D341Med (cell line): ENCODE measurements at places on chromosomes 11 and 22.

DNA sequence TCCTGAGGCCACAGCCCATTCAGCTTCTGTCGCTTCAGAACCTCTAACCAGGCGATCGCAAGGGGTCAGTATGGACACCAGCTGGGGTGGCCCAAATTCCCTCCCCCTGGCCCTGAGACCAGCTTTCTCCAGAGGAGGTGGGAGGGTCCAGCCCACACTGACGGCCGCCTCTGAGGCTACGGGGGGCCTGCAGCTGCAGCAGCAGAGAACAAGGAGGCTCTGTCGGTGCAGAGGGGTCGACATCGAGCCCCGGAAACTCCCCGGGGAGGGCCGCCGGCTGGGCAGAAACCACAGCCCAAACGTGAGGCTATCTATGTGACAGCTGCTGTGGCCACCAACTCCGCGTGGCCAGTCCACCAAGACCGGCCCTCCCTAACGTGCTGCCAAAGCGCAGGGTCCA lies 40.8 kb downstream of the ELFN2 start:
- DNase-seq, result no peak

GRCh38 chr11:40125054-40125453 lies 1334.4 kb downstream of the LRRC4C start:
- DNase-seq, result no peak

GRCh38 chr11:95282291-95282751 lies 51.3 kb upstream of the SESN3 start:
- no peak for DNase-seq

DNA sequence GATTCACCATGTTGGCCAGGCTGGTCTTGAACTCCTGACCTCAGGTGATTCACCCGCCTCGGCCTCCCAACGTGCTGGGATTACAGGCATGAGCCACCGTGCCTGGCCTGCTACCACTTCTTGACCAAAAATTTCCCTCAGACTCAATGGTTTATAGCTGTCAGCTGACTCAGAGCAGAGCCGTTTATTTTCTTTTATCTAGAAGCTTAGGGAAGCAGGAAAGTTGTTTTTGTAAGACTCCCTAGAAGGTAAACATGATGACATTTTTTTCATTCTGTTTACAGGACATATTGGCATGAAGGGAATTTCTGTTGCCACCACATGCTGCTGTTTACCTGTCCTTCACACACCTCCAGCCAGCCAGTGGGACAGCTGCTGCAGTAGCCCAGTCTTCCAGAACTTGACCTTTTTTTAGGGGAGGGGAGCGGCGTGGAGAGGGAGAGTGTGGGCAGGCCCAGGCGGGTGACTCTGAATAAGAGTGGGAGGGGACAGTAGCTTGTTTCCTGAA lies 56.1 kb upstream of the PTPRJ start:
- DNase-seq, result no peak

DNA sequence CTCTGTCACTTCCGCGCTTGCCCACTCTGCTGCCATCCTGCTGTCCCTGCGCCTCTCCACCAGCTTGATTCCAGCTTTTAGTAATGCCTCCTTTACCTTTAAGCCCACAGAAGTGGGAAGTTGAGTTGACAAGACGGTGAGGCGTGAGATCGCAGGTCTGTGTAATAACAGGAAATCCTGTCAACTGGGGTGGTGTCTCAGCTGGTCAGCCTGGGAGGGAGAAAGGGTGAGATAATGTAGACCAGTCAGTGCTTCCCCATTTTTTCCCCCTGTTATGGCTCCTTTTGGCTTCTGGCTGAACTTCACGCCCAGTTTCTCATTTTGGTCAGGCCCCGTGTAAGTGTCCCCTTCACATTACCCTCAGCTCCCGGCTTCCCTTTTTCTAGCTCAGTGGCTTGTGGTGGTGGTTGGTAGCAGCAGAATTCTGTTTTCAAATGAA lies 98.9 kb downstream of the TRAF6 start:
- DNase-seq, result no peak

DNA sequence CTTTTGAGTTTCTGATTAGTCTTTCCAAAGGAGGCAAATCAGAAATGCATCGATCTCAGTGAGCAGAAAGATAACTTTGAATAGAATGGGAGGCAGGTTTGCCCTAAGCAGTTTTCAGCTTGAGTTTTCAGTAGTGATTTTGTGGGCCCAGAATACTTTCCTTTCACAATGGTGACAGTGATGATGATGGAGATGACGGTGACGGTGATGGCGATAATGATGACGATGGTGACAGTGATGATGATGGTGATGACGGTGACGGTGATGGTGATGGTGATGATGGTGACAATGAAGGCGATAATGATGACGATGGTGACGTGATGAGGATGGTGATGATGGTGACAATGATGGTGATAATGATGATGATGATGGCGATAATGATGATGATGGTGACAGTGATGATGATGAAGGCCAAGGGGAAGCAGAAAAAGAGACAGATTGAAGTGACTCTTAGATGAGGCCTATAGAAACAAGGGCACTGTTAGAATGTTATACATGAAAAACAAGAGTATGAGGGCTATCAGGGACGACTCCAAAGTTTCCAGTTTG lies 153.4 kb upstream of the B3GAT1 start:
- no peak for DNase-seq

DNA sequence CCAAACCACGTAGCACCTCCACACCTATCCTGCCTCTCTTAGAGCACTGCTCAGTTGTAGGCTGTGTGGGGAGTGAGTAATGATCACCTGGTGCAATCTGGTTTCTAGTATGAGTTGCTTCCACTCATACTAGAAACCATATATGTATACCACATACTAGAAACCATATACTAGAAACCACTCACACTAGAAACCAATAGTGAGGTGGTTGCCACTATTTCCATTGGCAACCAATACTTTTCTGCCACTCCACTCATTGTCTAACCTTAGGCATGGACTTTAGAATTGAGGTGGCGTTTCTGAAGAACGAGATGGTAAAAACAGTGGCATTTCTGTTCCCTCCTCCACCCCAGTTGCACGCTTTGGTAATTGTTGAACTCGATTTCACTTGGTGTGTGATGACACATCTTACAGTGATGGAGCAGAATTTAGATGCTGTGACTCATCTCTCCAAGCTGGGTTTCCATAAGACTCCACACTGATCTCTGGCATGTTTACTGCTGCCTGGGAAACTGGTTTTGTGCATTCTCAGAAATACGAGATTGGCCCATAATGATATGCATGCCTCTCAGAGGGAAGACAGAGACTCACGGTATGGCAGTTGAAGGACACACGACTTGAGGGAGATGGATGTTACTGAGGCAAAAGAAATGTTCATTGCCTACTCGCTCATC lies 82.9 kb downstream of the KIRREL3 start:
- DNase-seq, result no peak

DNA sequence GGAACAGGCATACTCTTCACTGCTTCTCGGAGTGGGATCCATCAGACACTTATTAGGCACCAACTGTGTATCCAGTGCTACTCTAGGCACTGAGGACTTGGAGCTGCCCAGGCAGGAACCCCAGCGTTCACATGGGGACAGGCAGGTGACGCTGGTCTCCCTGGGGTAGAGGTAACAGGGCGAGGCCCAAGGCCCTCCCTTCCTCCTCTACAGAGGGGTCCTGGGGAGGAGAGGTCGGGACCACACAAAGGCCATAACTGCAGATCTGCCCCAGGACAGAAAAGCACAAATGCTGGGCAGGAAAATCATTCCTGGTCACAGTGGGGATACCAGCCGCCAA lies 262.2 kb downstream of the BRD1 start:
- no peak for DNase-seq

GRCh38 chr11:85857098-85857497 lies 1.9 kb downstream of the CCDC83 start:
- DNase-seq, result no peak

DNA sequence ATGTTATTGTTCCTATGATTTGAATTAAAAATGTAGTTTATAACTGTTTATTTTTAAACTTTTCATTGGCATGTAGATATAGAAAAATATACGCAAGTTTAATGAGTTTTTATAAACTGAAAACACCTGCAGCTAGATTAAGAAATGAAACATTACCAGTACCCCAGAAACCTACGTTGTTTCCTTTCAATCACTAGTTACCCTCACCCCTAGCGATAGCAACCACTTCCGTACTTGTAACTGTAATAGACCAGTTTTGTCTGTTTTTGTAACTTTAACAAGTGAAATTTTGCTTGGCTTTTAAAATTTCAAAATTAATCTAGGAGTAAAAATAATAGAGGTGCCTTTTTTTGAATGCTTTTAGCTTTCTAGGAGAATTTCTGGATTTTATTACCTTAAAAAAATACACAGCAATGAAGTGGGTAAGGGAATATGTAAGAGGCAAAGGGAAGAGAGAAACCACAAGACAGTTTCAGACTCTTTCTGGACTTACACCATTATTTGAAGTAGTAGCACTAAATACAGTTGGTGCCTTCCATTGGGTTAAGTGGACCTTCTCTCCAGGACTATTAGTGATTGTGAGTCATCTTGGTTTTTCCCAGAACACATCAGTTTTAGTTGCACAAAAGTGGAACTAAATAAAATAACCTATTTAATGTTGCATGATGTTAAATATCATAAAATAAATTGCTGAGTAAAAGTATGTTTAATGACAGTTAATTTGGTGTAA lies 18.7 kb upstream of the NAT10 start:
- DNase-seq, result no peak

- DNase-seq, result no peak
Measured at GRCh38 chr22:39575552-39575825, 4.9 kb downstream of the CACNA1I start.

DNA sequence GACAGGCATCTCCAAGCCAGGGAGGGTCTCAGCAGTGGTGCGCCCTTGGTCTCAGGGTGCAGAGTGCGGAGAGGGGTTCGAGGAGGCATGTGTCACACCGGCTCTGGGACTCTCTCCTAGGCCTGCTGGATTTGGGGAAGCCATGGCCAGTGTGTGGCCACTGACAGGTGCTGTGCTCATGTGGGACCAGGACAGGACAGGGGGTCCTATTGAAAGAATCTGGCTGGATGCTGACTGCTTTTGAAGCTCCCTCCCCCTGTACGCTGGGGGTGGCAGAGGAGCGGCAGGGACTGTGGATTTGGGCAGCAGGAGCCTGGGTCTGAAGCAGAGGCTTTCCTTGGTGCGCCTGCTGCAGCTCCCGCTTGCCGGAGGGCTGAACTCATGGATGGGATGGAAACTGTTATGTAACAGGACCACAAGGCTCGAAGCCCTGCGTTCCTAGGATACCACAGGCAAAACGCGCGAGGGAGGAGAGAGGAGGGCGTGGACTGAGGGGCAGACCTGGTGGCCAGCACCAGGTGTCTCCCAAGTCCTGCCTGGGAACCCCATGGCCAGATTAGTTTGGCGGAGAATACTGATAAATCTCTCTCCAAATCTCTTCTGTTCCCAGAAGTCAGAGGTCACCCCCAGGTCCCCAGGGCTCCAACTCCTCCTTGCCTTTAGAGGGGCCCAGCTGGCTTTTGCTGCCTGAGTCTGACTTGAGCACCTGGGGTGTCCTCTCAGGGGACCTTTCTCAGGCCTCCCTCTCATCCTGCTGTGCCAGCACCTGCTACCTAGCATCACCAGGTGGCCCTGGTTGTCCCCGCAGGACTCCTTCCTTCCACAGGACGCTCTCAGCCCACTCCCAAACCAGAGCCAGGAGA lies 13.8 kb upstream of the TEF start:
- DNase-seq, result no peak

GRCh38 chr22:40922484-40923303 lies 28.5 kb upstream of the RBX1 start:
- peak; percentile 51 for DNase-seq

- peak; percentile 89 for DNase-seq
Measured at GRCh38 chr22:27804470-27805297, 3.1 kb upstream of the MN1 start.

GRCh38 chr22:49549256-49550140 lies 278.2 kb downstream of the BRD1 start:
- no peak for DNase-seq

DNA sequence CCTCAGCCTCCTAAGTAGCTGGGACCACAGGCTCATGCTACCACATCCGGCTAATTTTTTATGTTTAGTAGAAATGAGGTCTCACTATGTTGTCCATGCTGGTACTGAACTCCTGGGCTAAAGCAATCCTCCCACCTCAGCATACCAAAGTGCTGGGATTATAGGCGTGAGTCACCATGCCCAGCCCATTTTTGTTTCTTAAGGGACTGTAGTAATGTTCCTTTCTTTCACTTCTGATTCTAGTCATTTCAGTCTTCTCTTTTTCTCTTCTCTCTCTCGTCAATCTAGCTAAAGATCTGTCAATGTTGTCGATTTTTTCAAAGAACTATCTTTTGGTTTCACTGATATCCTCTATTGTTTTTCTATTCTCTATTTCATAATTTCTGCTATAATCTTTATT lies 111.0 kb upstream of the APOA1 start:
- no peak for DNase-seq

DNA sequence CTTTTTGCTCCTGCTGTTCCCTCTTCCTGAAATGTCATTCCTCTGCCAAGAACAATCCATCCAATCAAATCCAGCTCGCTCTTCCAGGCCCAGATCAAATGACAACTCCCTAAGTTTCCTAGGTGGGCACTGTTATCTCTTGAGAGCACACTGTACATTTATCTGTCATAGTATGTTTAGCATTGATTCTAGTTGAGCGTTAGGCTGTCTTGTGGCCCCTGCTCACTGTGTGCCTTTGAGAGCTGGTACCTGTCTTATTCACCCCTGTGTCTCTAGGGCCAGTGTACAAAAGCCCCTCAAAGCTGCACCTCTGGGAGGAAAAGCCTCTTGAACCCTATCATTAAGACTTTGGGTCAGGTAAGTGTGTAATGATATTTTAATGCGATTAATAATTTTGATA lies 7.1 kb upstream of the LMO2 start:
- DNase-seq, result no peak

DNA sequence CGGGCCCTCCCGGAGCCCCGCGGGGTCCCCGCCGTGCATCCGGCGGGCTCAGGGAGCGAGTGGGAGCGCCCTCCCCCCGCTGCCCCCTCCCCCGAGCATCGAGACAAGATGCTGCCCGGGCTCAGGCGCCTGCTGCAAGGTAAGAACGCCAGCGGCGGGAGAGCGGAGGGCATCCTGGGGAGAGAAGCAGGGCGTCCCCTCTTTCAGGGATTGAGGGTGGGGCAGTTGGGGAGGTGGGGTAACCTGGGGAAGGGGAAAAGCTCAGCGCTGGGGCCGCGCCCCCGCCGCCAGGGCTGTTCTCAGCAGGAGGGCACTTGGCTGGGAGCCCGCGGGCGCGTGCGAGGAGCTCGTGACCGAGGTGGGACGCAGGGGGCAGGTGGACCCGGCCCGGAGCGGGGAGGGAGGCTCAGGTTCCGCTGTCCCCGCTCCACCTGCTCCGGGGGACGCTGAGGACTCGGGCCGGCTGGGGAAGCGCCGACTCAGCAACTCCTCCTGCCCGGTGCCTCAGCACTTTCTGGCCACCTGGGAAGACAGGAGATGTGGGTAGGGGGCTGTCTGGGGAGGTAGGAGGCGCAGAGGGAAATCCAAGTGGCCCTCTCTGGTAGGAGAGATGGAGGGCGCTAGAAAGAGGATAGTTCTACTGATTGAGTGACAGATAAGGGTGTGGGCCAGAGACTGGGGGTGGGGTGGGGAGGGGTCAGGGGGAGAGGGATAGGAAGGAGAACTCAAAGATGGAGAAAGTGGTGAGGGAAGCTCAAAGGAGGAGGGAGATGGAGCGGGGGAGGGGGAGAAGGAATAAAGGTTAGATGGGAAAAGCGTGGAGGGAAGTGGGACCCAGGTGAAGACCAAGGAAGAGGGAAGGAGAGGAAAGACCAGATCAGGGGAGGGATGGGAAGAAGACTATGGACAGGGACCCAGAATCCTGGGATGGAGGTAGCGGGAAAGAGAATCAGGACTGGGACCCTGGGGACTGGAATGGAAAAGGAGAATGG lies 726 bp downstream of the RTN4RL2 start:
- peak; percentile 48 for DNase-seq
